Activated CD4-positive, alpha-beta T cell treated with anti-CD3 and anti-CD28 coated beads for 1 hour (primary cell): ENCODE measurements at places on chromosomes 13 and 19.

DNA sequence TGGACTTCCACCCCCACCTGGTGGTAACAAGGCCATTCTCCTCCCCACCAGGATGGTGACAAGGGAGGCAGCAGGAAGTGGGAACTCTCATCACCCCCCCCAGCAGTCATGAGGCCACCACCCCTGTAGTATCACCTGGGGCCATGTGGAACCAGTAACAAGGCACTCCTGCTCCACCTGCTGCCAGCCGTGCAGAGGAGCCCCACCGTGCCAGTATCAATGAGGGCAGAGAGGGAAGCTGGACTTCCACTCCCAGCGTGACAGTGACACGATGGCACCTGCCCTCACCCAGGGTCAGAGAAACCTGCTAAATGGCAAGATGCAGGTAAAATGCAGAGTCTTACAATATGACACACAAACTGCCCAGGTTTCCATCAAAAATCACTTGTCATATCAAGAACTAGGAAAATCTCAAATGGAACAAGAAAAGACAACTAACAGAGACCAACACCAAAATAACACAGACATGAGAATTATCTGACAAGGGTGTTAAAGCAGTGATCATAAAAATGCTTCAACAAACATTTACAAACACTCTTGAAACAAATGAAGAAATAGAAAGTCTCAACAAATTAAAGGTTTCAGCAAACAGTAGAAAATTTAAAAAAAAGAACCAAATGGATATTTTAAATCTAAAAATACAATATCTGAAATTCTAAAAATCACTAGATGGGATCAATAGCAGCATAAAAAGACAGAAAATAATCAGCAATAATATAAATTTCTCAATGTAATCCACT lies 9.1 kb upstream of the SPACA7 start:
- no peak for DNase-seq

- no peak for DNase-seq
Measured at GRCh38 chr19:16293118-16294091, 31.2 kb upstream of the KLF2 start.

DNA sequence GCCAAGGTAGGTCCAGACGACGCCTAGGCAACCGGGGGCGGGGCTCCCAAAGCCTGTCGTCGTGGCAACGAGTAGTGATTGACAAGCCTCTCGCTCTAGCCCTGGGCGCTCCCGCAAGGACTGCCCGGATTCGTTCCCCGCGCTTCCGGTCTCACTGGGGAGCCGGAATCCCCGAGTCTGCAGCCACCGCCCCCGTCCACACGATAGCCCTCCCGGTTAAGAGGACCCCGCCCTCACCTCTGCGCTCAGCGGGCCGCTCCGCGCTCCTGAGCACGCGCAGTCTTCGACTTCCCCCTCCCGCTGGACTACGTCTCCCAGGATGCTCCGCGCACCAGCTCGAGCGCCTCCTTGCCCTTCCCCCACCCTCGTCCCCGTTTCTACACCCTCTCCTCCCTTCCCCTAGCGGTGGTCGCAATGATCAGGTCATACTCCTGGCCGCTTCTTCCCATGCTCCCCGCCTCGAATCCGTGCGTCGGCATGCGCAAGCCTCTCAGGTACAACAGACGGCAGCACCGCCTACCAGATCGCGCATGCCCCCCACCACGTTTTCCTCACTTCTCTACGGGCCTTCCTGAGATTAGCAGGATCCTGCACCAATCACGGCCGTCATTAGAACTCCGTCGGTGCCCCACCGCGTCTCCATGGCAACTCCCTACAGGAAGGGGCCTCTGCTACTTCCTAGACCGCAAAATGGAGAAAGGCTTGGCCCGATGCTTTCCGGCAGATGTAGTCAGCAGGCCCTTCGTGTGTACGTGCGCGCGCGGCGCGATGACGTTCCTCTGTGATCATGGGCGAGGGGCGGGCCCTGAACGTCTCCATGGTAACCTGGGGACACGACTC lies at the start of gene MZF1:
Gene MZF1 (minus strand): TSS at position 518 of the 840 bp plus-strand sequence. CDS start 1,946 bp downstream, outside the sequence.
- DNase-seq = peak; percentile 100

- DNase-seq = no peak
Measured at GRCh38 chr19:15422296-15423075, 3.7 kb upstream of the AKAP8L start.

DNA sequence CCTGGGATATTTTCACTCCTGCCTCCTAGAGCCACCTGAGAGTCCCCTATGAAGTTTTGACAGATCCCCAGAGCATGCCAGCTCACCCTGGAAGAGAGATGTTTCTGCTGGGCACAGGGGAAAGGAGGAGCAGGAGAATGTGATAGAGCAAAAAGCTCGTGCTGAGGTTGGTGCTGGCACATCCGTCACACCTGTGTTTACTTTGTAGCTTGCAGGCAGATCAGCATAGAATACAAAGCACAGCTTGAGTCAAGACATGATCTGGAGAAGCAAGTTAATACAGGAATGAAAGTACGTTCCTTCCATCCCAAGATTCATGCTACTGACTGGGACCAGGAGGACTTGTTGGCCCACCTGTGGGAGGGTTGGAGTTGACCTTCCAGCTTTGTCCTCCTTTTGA lies 46.1 kb downstream of the HSPH1 start:
- DNase-seq = no peak

GRCh38 chr19:803686-804418 lies 6.6 kb downstream of the PTBP1 start:
- DNase-seq = no peak

DNA sequence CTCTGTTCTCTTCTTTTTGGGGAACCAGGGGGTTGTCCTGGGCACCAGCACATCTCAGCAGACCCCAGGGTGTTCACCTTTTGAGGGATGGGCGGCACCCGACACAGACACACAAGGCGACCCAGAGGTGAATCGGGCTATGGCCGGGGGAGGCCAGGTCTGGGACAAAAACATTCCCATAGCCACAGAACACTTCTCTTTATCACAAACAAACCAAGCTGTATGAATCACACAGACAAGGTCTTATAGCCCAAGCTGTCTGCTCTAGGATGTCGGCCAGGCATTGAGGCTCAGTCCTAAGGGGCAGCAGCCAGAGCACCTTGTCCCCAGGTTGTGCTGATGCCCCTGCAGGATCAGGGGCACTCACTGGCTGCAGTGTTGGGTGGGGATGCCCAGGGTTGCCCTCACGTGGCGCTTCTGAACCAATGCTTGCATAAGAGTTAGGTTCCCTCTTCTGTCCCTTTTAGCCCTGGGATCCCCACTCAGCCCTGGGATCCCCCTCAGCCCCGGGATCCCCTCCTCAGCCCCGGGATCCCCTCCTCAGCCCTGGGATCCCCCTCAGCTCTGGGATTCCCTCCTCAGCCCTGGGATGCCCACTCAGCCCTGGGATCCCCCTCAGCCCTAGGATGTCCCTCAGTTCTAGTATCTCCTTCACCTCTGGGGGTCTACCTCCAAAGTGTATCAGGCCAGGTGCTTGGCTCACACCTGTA lies 26.9 kb downstream of the MAU2 start:
- DNase-seq = no peak

- DNase-seq = no peak
Measured at GRCh38 chr19:30222992-30223865, 149.0 kb upstream of the ZNF536 start.
